ENCODE measurements at places on chromosomes 5 and 9.

GRCh38 chr9:37534412-37534811, 41.8 kb downstream of the FBXO10 start:
- DNase-seq: no peak

- DNase-seq: no peak
Measured at GRCh38 chr5:146047396-146047795, 58.0 kb downstream of the PLAC8L1 start.

DNA sequence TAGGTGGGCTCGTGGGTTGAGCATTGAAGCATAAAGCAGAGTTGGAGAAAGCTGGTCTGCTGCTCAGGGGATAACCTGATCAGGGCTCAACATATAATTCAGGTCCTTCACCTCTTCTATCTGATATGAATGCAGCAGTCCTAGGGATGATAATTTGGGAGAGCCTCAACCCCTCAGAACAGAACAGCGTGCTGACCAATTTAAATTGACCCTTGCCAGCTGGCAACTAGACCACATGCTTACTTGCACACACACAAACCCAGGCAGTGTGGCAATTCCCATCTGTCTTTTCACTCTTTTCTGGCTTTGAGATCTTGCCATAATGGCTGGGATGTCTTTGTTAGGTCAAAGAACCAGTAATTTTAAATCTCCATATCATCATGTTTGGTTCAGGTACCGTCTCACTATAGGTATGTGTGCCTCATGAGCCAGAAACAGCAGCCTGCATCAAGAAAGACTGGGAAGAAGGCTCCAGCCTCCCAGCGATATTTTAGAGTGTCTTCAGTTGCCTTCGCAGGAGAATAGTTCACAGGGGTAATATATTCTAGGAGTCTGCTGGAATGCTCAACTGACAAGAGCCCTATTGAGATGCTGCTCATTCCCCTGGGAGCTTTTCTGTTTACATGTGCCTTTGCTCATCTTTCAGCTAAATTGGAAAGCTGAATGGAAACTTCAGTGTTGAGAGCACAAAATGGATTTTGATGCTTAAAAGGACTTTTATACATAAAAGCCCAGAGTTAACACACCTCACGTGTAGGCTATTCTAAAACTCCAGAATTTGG, 497.6 kb downstream of the RASEF start:
- no peak for DNase-seq

DNA sequence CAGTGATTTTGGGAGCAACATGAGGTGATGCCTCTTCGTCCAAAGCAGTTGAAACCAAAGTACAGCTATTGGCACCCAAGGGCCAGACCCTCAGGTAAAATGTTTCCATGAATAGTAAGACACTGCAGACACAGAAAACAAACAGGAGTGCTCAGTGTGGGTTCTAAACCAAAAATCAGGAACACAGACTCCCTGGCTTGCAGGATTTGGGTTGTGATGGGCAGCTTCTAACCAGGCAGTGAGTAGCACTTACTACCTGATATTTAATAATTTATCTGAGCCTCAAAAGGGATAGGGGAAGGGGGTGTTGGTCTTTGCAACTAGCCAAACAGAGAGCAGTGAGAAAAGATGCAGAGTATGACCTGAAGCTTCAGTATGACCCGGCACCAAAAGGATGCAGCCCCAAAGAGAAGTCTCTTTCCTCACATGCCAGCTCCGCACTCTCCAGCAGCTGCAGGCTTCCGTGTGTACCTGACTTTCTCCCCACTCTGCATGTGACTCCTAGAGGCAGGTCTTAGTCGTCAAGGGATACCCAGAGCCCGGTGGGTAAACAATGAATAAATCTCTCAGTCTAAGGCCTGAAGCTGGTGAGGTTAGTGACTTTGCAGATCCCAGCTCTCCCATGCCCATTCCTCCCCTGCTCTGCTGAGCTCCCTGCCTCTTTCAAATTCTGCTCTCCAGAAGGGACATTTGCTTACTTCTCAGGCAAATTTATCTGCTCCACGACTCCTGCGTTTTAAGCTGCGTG, 105.4 kb upstream of the SPOCK1 start:
- no peak for DNase-seq

- DNase-seq: no peak
Measured at GRCh38 chr5:14491015-14491915, 90.3 kb upstream of the OTULINL start.

DNA sequence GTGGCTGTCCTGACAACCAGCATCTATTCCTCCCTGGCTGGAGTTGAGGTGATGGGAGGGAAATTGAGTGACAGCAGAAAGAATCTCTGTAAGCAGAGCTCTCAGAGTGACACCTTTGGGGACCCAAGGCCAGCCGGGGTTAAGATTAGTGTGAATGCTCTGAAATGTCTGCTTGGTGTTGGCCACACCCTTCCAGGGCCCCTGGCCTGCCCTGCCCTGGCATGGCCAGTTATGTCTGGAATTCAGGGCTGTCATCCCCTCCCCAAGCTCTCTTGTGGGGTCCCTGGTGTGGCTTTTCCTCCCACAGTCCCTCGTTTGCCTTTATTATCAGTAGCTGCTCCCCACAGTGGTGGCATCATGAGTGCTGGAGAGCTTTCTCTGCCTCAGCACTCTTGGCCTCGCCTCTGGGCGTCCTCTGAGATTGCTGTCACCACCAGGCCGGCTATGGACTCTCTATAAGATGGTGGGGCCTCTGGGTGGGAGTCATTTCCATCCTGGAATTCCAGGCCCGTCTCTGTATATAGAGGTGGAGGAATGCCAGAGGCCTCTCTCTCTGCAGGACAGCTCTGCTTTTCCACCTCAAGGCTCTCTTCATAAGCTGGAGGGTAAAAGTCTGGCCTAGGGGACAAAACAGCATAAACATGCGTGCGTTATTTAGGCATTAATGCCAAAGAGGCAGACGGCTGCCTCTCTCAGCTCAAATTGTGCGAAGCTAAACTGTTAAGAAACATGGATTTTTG, 3.6 kb downstream of the TMEM252 start:
- DNase-seq: no peak

DNA sequence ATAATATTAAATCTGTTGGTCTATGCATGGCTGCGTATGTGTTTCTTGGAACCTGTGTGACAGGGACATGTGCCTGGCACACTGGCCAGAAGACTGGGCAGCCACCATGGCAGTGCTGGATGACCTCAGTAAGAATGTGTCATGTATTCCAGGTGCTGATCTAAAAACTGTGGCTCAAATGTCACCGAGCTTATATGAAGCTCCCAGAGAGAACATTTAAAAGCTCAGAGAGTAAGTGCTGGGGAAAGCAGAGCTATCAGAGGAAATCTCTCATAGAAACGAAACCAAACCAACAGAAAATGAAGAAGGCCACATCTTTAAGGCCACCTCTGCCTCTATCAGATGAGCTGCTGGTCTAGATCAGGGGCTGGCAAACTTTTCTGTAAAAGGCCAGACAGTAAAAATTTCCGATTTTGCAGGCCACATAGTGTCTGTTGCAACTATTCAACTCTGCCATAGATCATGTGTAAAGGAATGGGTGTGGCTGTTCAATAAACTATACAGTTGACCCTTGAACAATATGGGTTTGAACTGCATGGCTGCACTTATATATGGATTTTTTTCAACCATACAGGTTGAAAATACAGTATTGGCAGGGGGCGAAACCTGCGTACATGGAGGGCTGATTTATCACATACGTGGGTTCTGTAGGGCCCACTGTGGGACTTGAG, 31.8 kb downstream of the TSTD2 start:
- no peak for DNase-seq

- no peak for DNase-seq
Measured at GRCh38 chr5:125100951-125101350, 354.5 kb upstream of the ZNF608 start.

- DNase-seq: no peak
Measured at GRCh38 chr5:132389051-132389331, 19.5 kb downstream of the SLC22A5 start.

DNA sequence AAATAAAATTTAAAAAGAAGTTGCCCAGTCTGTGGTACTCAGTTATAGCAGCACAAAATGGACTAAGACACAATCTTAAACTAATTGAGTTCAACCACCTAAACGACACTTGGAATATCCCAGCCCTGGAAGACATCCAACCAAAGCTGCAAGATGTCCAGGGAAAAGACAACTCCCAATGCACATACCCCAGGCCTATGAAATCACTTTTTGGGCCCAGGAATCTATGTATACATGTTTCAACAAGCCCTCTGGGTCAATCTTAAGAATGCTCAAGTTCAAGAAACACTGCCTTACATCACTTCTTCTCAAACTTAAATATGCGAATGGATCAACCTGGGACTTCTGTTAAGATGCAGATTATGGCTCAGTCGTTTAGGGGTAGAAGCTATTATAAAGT, 148.6 kb downstream of the ELAVL2 start:
- no peak for DNase-seq

DNA sequence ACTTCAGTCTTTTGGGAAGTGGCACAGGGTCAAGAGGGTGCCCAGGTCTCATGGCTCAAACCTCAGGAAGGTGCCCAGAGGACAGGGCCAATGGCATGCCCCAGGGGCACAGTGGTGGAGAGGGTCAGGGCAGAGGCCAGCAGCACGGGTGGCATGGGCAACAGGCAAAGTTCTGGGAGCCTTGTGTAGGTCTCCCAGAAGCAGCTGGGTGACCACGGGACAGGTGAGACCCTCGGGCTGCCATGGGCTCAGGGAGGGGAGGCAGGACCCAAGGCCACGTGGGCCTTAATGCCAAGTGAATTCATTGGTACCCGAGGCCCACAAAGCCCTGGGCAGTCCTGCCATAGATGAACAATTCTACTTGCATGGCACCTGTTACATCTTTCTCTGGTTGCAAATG, 72.4 kb upstream of the ADAMTS2 start:
- no peak for DNase-seq

DNA sequence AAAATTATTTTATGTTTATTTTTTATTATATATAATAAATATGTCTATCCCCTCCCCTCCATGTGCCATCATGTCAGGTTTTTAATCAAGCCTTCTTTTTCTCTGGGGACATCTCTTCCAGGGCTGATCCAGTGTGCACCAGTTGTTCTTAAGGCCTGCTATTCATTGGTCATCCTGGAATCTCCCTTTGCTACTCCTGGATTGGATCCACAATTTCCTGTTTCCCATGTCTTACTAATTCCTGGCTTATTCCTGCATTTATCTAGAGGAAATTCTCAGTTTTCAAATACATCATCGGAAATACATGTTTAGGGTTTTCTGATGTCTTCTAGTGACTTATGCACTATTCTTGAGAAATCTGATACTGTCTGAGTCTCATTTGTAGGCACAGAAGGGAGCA, 56.8 kb downstream of the ANGPTL2 start:
- DNase-seq: no peak

DNA sequence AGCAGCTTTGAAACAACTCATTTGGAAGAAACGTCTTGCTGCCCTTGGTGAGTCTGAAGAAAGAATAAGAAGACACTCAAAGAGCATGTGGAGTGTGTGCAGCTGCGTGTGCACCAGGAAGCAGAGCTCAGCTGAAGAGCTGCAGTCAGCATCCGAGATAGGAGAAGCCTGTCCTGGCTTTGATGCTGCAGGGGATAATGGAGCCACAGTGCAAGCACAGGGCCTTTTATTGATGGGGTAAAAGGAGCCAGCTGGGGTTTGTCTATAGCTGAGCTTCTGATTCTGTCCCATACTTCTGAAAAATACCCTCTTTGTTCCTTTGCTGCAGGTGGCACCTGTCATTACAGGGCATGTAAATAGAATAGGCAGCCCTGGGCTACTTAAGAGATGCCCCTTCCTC, 375.7 kb upstream of the ZNF462 start:
- DNase-seq: no peak

- no peak for DNase-seq
Measured at GRCh38 chr5:181198905-181199519, 6.0 kb downstream of the TRIM7 start.

GRCh38 chr5:76145945-76146344, 62.8 kb downstream of the SV2C start:
- DNase-seq: no peak

DNA sequence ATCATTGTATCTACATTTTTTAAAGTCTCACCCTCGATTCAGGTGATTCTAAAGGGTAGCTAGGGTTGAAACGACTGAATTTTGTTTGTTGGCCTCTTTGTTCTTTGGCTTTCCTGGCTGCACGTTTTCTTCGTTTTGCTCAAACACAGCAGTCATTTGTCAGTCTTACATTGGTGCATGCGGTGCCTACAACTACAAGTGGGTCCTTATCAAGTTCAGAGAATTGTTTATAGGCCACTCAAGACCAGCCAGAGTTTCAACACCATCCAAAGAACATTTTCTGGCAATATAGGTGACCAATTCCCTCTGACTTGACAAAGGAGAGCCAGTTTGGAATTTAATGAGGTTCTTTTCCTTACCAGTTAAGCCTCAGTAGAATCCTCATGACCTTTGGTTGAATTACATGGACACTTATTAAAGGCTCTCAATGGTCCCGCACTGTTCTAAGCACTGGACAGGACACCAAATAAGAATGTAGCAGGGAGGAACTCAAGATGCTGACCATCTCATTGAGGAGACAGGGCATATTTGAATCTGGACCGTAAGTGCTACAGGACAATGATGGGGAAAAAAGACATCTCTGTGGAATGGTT, 119.0 kb upstream of the DMRT1 start:
- DNase-seq: no peak

- no peak for DNase-seq
Measured at GRCh38 chr5:160458806-160459800, 37.4 kb downstream of the PTTG1 start.
